ENCODE measurements at places on chromosomes 13 and 19.

DNA sequence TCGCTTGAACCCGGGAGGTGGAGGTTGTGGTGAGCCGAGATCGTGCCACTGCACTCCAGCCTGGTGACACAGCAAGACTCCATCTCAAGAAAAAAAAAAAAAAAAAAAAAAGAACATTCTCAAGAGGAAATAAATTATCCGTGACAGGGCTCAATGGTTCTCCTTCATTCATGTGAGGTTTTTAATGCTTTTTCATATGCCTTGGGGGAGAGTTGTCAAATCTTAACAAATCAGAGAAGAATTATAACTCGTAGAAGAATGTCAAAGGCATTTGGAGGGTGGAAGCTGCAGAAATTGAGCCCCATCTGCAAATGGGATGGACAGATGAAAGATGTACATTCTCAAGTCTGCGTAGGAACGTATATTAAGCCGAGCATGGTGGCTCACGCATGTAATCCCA lies 34.9 kb upstream of the HOMER3 start:
- no peak for DNase-seq

DNA sequence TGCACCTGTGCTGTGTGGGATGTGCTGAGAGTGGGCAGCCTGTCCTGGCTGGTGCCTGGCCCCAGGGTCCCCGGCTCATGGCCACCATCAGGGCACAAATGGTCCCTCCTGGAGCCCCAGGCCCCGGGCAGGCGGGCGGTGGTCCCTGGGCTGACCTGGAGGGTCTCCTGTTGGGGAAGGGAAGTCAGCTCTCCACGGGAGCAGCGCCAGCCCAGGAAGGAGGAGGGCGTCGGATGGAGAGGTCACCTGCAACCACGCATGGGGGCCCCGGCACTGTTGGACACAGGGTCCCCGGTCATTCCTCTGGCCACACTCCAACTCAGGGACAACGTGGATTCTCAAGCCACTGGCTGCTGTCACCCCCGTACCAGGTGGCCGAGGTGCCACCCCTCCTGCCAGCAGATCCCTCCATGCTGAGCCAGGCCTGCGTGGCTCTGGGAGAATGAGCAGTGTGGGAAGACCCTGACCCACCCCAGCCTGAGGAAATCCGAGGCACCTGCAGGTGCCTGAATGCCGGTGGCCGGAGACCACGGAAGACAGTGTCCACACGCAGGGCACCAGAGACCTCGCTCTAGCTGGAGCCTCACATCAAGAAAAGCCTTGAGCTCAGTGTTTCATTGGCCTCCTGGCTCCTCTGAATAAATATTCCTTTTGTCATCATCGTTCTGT lies 13.5 kb downstream of the LMNB2 start:
- no peak for DNase-seq

- no peak for DNase-seq
Measured at GRCh38 chr19:7705387-7706187, 3.7 kb upstream of the FCER2 start.

DNA sequence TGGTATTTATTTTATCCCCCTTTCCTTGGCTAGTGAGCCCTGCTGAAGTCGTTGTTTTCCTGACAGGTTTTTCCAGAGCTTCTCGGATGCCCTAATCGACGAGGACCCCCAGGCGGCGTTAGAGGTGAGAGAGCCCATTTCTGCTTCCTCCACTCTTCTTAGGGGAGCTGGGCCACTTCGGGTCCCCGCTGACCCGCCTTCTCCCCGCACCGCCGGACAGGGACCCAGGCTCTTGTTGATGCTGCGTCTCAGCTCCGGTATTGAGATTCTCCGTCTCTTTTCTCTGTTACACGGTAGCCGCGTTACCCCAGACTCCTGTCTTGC lies 306 bp downstream of the SUGT1 start:
- DNase-seq: no peak

DNA sequence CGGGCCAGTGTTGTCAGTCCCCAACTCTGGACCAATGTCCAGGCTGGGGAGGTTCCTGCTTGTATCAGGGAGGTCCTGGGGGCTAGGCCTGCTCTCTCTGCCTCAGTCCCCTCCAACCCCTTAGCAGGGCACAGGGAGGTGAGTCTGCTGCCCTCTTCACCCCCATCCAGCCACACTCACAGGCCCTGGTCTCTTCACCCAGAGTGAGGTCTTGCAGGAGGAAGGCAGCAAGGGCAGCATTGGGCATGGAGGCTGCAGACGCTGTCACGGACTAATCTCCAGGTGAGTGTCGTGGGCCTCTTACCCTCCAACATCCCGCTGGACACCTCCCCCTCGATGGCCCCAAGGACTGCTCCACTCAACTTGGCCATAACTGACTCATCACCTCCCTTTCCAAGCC lies 11.9 kb upstream of the SIGLEC11 start:
- DNase-seq: no peak

DNA sequence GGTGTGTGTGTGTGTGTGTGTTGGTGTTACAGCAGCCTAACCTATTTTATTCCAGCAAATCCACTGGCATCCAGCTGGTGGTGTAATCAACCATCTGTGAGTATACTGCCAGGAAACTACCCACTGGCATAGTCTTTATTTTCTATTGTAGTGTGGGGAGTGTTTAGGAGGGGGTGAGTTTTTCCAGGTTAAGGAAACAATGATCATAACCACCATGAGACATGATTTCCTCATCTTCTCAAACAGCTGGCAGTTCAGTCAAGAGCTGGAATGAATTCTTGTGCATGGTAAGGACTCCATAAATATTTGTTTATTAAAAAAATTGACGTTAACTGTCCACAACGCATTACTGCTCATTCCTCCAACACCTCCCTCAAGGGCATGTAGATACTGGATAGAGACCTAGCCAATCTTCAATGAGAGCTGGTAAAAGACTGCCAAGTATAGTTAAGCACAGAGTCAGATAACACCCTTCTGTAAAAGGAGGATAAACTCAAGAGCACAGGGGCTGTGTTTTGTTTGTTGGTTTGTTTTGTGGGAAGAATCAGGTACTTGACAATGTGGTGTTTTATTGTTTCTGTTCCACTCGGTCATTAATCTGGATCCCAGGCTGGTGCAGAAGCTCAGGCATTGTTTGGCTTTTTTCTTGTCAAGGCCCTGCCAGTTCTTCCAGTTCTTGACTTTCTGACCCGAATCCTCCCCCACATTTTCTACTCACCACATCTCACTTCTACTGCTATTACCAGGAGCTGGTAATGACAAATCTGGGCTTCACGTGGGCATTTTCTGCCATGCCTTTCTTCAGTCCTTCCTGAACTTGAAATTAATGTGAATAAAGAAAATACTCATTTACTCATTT lies 31.6 kb upstream of the SLC46A3 start:
- no peak for DNase-seq

- no peak for DNase-seq
Measured at GRCh38 chr13:60032851-60033250, 130.9 kb downstream of the DIAPH3 start.

GRCh38 chr13:113454936-113455335 lies 1.6 kb upstream of the ADPRHL1 start:
- no peak for DNase-seq

GRCh38 chr13:67421475-67421874 lies 191.3 kb upstream of the PCDH9 start:
- DNase-seq: no peak

DNA sequence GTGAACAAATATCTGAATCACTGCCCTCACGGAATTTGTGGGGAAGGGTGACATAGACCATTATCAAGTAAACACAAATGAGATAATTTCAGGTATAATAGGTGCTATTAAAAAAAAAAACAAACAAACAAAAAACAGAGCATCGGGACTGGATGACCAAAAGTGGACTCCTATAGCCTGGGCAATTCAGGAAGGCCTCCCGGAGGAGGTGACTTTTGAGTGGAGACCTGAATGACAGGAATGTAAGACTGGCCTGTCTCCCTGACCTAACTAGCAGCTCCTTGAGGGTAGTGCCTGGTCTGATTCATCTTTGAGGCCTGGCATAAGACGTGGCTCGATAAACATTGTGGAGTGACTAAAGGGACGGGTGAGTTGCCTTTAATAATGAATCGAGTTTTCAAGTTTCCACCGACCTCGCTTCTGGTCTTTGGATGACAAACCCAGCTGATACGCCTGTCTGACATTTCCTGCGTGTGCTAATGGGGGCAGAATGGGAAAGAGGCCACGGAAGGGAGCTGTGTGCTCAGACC lies 6.8 kb downstream of the KLK10 start:
- DNase-seq: no peak

GRCh38 chr19:55463583-55464031 lies 944 bp downstream of the C19orf85 start:
- no peak for DNase-seq

GRCh38 chr13:47890146-47890814 lies 110.8 kb downstream of the SUCLA2 start:
- DNase-seq: no peak

DNA sequence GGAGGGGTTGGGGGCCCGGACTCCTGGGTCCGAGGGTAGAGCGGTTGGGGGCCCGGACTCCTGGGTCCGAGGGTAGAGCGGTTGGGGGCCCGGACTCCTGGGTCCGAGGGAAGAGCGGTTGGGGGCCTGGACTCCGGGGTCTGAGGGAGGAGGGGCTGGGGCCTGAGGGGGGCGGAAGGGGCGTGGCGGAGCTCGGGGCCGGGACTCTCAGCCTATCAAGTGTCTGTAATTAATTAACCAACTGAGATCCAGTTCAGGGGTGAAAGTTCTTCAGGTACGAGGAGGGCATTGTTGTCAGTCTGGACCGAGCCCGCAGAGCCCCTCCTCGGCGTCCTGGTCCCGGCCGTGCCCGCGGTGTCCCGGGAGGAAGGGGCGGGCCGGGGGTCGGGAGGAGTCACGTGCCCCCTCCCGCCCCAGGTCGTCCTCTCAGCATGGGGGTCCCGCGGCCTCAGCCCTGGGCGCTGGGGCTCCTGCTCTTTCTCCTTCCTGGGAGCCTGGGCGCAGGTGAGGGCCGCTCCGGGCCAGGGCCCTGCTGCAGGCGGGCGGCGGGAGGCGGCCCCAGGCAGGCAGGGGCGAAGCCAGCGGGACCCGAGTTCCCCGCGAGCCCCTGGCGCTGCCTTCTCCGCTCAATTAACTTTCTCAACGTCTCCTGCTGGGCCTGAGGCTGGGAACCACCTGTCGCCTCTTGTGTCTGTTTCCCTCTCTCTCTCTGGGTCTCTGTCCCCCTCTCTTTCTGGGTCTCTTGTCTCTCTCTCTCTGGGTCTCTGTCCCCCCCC lies 697 bp downstream of the FCGRT start:
- DNase-seq: no peak

- no peak for DNase-seq
Measured at GRCh38 chr13:24854311-24854710, 90.3 kb downstream of the RNF17 start.

GRCh38 chr13:39232401-39232980 lies 194.2 kb downstream of the NHLRC3 start:
- no peak for DNase-seq

DNA sequence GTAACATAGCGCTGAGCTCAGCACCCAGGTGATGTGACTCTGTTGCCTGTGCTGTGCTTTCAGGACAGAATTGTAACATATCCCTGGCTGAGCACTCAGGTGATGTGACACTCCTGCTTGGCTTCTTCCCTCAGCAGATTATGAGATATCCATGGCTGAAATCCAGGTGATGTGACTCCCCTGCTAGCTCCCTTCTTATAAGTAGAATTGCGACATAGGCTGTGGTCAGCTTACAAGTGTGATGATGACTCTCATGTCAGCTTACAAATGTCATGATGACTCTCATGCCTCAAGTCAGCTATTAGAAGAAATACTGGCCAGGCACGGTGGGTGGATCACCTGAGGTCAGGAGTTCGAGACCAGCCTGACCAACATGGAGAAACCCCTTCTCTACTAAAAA lies 14.3 kb upstream of the ZNF429 start:
- no peak for DNase-seq

- DNase-seq: no peak
Measured at GRCh38 chr19:14413693-14414181, 5.4 kb downstream of the DDX39A start.

- no peak for DNase-seq
Measured at GRCh38 chr13:28099396-28100149, 803 bp downstream of the FLT3 start.

DNA sequence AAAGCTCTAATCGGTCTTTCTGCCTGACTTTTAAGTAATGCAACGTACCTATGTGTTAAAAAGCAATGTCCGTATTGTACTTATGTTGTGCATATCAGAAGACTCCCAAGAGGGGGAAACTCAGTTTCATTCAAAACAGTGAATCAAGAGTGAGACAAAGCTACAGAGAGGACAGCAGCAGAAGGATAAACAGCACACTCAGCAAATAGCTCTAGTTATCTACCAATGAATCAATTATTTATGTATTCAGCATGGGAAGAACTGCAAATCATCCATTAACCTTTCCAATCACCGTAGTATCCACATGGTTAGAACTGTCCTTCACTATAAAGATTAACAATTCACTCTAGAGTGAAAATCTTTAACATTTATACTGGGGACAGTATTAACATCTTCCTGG lies 36.7 kb upstream of the SOHLH2 start:
- DNase-seq: no peak

GRCh38 chr13:33994198-33994597 lies 176.2 kb downstream of the RFC3 start:
- no peak for DNase-seq

DNA sequence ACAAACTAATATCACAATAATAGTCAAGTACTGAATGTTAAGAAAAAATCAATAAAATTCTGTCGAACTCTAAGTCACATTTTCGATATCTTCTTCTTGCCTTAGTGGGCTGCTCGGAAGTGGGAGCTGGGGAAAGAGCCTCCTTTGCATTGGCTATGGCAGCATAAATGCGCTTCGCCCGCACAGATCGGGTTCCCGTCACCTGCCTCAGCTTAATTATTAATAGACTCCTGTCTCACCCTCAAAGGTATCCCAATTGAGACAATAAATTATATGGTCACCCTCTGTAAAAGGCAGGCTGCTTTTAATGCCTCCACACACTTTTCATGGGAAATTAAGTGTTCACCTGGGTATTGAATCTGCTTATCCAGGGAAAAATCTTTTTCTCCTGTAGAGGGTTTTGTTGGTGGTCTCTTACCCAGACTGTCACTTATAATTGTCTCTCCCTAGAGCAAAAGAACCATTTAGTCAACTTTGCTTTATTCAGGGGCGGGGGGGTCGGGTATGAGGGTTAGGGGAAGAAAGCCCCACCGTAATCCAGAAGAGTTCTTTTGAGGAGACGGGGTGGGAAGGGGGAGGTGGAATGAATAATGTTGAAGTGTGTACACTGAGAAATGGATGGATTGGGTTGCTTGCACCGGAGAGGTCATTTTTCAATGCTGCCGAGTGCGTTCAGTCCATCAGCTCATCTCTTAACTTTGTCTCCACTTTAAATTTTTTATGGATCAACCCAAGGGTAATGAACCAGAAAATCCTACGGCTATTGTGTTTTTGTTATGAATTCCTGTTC lies 682.6 kb upstream of the SGCG start:
- no peak for DNase-seq

All from ascending aorta (tissue), 2 donors.